Activated naive CD8-positive, alpha-beta T cell treated with anti-CD3 and anti-CD28 coated beads, Interleukin-2, amount 50 U/mL, for 16 hours (primary cell): ENCODE measurements at places on chromosomes 1 and 21.

DNA sequence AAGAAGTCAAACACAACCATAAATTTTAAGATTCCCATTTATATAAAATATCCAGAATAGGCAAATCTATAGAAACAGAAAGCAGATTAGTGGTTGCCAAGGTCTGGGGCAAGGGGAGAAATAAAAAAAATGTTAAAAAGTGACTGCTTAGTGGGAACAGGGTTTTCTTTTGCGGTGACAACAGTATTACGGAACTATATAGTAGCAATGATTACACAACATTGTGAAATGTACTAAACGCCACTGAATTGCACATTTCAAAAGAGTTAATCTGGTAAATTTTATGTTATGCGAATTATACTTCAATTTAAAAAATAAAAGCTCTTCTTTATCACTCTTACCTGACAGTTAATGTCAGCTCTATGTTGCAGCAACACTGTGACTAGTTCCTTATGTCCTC is 105.2 kb downstream of the ACBD6 start:
- no peak for DNase-seq

DNA sequence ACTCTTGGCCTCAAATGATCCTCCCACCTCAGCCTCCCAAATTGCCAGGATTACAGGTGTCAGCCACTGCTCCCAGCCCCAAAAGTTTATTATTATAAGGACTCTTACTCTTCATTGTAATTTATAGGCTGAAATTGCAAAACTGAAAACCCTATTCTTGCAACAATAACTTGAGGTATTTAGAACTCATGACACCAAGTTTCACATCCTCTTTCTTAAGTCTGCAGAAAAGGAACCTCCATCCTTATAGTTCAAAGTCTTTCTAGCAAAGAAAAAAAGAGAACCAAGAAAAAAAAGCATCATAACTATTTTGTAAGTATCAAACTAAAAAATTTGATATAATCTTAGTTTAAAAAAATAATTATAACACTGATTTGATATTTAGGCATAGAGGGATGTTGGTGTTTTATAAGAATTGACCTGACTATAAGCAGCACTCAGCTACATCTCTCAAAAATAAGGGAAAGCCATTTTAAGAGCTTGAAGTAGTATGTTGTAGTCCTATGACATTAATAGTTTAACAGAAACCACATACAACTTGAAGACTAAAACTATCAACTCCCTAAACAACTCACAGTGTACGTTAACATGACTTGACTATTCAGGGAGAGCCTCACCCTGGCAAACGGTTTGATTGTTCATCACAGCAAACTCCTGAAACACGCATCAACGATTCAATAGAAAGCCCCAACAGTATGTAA is 122.4 kb downstream of the AKT3 start:
- no peak for DNase-seq

- no peak for DNase-seq
Measured at GRCh38 chr1:221381910-221382623, 359.8 kb downstream of the DUSP10 start.

- DNase-seq: no peak
Measured at GRCh38 chr1:213724640-213725536, 262.9 kb upstream of the PROX1 start.

DNA sequence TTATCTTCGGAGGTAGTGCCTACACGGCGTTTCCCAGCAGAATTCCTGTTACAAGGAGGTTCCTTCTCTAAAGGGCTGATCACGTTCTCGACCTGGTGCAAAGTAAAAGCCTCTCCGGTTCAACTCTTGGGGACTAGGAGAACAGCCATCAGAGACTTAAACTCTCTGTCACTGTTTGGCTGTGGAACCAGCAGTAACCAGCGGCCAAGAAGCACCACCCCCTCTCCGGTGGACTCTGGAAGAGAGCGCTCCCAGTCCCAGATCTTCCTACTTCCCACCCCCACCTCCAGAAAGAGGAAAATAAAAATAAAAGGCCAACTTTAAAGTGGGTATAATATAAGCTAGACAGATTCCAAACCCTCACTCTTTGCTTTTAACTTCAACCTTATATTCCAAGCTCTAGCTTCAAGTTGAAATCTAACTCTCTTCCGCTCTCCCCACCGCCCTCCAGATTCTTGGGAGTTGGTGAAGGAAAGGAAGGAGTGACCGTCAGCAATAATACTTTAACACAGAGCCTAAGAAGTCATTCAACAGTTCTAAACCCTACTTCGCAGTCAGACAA is 2.9 kb downstream of the BRINP3 start:
- no peak for DNase-seq
